ENCODE measurements at places on chromosomes 6 and 20.

- peak; percentile 99 for DNase-seq
These were observed 38.1 kb upstream of the NOX3 start for GRCh38 chr6:155493694-155494143.

DNA sequence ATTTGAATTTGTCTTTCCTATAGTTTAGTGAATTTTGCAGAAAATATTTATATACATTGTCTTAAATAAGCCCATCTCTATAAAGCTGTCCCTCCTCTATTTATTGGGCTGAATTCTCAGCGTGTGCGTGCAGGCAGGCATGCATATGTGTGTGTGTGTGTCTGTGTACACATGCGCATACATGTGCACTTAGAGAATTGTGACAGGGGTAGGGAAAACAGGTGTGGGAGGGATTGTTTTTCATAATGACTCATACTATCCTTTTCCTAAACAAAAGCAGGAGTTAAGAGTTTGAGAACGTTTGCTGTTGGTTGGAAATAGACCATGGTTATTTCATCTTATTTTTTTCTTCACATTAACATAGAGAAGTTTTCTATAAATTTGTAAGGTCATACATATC is 43.4 kb upstream of the FABP7 start:
- DNase-seq, result no peak

DNA sequence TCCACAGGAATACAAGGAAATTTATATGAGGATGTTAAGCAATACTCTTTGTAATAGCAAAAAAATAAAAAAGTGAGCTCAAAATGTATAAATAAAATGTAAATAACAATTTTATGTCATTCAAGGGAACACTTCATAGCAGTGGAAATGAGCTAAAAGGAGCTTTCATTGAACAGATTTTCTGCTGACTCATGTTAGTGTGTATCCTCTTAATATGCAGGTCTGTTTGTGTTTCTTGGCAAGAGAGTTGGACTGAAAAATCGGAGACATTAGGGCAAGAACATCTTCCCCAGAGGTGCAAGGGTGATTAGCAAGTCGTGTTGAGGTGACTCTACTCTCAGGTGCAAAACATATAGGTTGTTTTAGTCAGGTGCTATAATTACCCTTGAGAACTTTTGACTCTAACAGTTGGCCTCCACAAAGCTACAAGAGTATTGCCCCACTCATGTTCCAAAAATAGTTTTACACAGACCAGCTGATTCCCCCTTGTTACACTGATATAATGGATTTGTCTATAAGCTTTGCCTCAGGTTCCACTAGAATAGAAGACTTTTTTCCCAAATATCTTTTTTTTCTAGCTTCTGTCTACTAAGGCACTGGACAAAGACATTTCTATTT is 702.9 kb downstream of the TENT5A start:
- peak; percentile 3 for DNase-seq

DNA sequence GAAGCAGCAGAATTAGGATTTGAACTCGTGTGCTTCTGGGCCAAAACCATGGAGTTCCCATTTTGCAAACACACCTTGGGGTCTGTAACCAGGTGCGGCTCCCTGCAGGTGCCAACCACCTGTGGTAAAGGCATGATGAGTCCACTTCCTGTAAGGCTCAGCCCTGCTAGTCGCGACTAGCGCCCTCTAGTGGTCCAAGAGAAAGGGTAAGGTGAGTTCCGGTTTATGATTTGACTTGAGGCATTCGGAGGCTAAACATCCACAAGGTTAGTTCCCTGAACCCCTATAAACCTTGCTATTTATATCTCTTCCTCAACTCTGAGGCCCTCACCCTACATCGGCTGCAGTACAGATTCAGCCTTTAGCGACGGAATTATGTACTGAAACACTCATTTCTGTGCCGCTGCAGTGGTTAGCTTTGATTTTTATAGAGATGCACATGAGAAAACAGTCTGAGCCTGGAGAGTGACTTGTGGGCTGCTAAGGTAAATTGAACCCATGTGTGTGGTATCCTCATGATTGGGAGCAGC is 173.4 kb downstream of the PLCB1 start:
- DNase-seq, result no peak

GRCh38 chr6:42175860-42176259 is 2.7 kb downstream of the GUCA1A start:
- no peak for DNase-seq

DNA sequence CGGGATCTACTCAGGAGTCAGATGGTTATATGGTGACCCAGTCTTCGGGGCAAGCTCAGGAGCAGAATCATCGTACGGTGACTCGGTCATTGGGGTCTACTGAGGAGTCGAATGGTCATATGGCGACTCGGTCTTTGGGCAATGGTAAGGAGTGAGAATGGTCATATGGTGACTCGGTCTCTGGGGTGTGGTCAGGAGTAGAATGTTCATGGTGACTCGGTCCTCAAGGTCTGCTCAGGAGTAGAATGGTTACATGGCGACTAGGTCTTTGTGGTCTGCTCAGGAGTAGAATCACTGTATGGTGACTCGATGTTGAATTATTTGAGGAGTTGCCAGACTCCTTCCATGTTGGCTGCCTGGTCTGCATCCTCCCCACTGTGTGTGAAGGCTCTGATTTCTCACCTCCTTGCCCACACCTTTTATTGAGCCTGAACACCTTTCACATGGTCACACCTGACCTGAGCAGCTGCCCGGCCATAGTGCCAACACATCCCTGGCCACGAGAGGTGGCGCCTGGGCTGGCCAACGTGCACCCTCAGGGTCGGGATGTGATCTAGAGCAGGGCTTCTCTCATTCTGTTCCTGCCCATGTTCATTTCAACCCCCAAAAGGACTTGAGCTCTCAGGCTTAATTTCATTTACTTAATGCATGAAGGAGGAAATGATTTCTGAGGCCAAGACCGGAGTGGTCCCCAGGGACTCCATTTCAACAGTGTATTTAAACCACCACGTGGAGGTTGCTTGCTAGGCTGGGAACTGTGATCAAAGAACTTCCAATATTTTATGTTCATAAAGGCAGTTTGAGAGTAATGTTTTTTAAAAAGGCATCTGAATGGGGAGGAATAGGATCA is 119.5 kb downstream of the PHACTR3 start:
- DNase-seq, result no peak

DNA sequence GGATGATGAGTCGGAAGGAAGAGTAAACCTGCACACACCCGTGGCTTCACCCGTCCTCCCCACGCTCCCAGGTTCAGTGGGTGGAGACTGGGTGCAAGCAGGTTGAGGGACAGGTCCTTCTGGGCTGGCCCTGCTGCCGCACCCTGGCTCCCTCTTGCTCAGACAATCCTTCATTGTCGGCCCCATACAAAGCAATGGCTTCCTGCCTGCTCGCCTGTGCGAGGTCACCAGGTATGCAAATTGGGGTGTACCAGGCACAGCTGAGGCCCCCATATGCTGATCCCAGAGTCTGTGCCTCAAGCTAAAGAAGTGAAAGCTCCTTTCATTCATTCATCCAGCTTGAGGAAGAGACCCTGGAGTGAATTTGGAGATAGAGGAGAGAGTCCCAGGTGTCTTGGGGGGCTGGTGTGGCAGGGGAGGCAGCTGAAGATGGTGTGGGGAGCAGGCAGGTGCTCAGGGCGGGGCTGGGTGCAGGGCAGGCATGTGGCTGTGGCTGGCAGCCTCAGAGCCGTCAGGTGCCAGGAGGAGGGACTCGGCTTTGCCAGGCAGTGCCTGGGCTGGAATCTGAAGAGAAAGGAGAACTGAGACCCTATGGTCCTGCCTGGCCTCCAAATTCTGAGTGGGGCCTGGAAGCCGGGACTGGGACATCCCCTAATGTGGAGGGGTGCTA is 4.7 kb downstream of the SLCO4A1 start:
- no peak for DNase-seq

- DNase-seq, result no peak
These were observed 141.5 kb downstream of the GMDS start for GRCh38 chr6:2103765-2104523.

- DNase-seq, result no peak
These were observed 99.6 kb downstream of the PREX1 start for GRCh38 chr20:48728042-48728825.

DNA sequence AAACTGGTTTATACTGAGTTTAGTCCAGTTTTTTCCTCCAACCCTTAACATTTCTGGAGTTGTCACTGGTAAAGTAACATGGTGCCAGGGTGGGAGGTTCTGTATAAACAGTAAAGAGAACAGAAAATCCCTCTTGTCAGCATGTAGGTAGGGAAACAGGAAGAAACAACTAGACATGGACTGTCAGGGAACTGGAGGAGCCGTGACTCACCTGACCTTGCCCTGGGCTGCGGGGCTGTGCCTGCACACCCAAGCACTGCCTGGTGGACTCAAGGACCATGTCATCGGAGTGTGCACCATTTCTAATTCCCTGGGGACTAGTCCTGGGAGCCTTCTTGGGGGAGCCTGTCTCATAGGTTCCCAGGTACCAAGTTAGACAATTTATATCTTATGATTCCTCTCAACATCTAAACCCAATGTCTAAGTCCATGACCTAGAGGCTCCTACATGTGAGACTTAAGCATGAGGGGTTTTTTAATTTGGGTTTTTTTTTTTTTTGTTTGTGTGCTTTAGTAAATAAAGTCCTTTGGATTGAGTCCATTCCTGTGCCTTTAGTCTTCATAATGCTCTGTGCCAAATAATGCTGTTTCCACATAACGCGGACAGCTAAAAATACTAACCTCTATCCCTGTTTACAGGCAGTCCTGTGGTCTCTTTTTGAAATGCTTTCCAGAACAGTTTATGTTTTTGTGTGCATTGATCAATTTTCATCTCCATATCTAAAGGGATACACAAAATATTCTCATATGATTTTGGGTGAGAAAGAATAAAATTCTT is 136.9 kb upstream of the SUPT3H start:
- DNase-seq, result no peak

DNA sequence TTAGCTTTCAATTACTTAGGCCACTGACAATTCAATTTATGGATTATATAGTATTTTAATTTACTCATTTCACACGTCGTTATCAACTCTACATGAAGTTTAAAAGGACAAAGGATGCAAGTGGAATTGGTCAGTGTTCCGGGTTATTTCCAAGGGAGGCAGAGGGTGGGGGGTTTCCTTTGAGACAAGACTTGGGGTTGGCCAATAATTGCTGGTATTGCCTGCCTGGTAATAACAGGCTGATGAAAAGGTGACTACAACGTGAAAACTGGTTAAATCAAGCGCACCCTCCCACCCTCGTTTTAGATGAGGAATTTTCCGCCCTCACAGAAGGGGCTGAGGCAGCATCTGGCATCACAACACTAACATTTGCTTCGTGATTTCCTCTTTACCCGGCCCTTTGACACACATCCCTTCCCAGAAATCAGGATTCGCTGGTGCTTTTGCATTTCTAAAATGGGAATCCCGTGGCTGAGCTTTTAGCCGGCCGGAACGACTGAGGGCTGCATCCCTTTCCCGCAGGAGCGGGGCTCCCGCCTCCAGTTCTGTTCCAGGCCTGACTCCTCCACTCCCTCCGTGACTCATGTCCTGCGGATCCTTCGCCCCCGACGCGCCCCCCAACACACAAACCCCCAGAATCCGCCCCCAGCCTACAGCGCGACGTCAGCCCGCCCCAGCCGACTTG is 999 bp upstream of the PIM1 start:
- peak; percentile 42 for DNase-seq

GRCh38 chr6:20169786-20170185 is 42.5 kb downstream of the MBOAT1 start:
- DNase-seq, result no peak

DNA sequence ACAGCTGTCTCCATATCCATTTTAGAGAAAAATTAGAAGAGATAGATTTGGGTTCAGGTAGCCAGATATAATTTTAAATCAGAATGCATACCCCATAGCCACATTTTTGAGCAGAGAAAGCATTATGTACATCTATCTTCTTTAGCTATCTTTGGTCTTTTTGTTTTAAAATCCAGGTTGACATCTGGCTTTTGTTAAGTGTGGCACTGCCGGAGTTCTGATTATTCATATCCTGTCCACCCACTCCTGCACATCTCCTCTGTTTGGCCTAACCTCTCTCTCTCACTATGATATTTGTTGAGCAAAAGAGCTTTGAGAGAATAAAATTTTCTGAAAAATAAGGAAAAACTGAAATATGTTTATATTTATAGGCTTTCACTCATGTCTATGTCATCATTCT is 189.7 kb downstream of the PACRG start:
- no peak for DNase-seq

DNA sequence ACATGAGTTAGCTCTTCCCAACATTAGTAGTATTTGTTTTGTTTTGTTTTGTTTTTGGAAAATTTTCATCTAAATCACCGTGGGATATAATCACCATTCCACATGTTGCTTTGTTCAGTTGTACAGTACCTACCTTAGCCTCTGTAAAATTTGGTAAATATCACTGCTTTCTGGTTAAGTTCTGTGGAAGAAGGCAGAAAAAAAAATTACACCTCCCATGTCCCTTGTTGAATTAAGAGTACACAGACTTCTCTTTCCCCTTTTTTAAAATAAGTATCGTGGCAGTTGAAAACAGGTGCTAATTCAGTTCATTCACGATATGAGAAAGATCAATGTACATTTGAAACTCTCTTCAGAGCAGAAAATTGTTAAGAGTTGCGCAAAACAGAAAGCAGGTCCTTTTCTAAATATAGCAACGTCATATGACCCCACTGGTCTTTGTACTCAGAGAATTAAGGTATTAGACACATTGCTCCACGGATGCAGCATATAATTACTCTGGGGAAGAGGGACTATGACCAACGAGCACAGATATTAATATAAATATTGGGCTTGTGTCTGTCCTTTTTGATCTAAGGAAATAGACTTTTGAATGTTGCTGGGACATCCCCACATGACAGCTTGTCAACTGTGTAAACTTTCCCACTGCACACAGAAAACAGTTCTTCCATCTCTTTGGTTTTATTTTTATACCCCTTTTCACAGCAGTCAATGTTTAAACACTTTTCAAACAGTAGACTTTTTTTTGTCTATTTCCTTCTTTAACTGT is 58.6 kb upstream of the ZNF217 start:
- no peak for DNase-seq

DNA sequence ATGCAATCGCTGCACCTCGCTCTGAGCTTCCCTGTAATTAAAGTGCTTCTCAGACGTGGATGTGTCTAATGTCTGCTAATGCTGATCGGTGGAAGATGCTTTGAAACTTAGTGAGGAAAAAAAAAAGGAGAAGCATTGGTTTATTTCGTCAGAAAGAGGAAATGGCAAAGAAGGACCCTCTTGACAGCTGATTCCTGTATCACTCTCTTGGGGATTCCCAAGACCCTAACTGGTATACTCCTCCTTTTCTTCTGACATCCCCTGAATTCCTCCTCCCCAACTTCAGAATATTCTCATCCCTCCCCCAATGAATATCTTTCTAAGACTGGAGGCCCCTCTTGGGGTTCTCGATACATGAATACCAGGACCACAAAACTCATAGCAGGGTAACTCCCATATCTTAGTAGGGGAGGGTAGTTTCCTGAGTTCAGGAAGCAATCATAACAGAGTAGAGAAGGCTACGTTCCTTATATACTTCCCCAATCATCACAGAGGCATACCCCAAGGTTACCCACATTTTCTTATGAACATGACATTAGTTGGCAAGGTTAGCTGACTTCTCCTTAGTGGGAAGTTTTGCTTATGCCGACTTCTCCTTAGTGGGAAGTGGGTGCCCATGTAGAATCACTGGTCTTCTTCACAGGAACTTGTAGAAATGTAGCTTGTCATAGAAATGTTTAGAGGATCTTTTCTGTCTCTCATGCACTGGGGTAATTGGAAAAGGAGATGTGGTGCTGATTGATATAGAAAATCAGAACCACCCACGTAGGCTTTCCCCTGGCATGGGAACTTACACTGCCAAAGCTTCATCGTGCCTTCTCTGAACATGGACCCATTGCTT is 63.8 kb upstream of the ATXN1 start:
- DNase-seq, result no peak

All from AG04449 (cell line).